ENCODE measurements at places on chromosomes 6 and 20.

GRCh38 chr6:1437553-1438406 lies 48.4 kb downstream of the FOXF2 start:
- no peak for DNase-seq

GRCh38 chr6:168367285-168367751 lies 47.7 kb upstream of the DACT2 start:
- no peak for DNase-seq

- DNase-seq = peak; percentile 68
These were observed 4.9 kb upstream of the FAM83C start for GRCh38 chr20:35297155-35297554.

GRCh38 chr6:321158-321438 lies 28.8 kb downstream of the DUSP22 start:
- DNase-seq = no peak

DNA sequence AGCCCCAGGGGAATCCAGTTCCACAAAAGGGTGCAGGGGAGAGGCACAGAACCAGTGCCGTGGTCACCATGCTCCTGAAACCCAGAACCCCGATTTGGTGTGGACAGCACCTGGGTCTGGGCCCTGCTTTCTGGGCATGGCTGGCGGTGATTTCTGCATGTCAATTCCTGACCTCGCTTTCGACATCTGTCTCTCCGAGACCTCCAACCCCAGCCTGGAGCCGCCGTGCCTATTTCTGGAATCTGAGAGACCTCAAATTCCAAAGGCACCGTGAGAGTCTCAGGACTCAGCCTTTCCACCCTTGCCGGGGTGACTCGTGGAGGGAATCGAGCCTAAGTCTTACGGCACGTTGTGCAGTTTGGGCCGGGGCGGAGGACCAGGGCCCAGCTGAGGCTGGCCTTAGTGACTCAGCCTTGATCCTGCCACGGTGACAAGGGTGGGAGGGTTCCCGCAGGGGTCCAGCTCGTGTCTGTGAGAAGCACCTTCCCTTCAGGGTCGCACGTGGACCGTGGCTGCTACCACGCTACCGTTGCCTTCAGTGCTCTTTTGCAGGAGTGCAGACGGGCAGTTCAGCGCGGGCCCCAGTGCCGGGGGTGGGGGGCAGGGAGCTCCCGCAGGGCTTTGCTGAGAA lies 133.7 kb downstream of the PXDC1 start:
- no peak for DNase-seq

GRCh38 chr6:111591370-111591900 lies 14.2 kb downstream of the TRAF3IP2 start:
- DNase-seq = peak; percentile 98

DNA sequence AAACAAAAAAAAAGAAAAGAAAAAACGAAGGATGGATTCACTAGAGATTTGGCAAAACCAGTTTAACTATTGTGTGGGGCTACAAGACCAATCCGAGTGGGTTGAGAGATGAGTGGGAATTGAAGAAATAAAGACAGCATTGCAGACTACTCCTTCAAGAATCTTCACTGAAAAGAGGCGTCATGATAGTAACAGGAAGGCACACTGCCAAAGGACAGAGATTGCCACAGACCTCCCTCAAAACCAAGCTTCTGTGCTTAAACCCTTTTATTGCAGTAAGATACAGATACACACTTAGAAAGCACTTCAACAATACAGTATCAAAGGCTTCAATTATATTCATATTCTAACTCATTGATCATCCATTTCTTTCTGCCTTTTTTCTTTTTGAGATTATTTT lies 103.9 kb downstream of the IPCEF1 start:
- no peak for DNase-seq

DNA sequence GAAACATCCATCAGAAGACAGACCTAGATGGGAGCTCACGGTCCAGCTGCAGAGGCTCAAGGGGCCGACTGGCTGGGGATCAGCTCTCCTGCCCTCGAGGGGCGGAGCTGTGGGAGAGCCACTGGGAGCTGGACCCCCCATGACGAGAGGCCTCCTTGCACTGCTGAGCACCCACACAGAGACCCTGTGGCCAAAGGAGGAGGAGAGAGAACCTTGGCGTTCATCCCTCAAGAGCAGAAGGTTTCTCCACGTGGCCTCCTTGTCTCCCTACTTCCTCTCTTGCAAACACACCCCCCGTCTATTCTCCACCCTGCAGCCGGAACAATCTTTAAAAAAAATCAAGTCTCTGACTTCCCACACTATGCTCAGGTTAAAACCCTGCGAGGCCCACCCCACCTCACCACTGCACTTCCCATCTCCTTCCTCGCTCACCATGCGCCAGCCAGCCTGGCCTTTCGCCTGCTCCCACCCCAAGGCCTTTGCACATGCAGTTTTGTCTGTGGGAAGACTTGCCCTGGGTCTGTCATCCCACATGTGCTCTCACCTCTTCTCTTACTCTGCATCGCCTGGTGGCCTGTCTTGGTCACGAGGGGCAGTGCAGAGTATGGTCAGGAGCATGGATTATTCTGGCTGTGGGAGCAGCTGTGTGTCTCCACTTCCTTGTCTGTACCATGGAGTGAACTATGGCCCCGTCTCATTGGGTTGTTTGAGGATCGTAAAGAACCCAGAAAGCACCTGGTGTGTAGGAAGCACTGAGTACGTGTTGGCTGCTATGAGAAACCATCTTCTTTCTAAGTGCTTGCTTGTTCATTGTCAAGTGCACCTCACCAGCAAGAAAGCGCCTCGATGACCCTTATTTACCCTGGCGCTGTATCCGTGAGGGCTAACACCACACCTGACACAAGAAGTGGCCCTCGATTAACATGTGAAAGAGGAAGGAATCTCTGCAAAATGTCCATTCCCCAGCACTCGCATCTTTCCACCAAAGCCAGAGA lies 32.9 kb downstream of the PMEPA1 start:
- DNase-seq = no peak

- DNase-seq = no peak
These were observed 13.3 kb upstream of the PRIM2 start for GRCh38 chr6:57303931-57304681.

GRCh38 chr20:44748005-44748370 lies 2.3 kb downstream of the KCNK15 start:
- no peak for DNase-seq

DNA sequence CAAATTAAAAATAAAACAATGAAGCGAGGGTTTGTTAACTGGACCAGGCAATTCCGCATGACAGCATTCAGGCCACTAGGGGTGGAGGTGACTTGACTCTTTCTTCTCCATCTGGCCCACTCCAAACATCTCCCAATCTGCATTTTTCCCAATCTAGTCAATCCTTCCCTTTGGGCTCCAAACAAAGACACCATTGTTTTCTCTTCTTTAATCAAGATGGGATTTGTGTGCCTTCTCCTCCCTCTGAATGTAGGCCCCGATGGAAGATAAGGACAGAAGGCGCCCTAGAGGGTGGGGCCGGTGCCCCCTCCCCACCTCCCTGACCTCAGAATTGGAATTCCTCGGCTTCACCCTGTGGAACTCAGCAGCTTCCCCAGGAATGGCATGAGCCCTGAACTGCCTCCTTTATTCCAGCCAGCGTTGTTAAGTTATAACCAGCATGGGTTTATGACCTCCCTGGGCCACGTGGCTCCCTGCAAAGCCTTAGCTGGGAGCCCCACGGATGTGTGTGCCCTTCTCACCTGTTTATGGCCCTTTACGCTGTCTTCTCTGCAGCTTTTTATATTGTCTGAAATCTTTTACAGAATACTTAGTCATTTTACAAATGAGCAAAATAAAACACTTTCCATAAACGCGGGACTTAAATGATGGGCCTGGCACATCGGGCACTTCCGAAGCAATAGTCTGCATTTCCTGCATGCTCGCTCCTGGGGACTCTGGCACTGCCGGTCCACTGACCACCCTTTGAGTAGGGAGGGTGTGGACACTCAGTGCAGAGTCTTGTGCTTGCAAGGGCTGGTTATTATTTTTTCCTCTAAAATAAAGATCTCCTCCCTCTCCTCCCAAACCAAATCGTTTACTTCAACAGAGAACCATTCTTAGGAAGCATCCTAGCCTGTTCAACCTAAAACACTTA lies 24.5 kb downstream of the OVOL2 start:
- no peak for DNase-seq

DNA sequence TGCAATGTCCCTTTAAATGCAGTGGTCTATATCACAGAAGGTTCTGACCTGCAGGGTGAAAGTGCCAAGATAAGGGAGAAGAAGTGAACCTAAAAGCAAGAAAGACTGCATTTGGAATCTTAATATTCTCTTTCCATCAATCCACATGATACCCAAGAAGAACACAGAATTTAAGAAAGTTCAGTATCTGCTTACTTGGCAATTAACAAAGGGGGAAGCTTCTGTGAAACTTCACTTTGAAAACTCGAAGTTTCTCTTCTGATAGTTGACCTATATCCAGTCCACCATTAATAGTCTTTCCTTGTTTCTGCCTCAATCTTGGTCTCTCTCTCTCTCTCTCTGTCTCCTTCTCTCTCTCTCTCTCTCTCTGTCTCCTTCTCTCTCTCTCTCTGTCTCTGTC lies 592.0 kb downstream of the UTRN start:
- DNase-seq = no peak

DNA sequence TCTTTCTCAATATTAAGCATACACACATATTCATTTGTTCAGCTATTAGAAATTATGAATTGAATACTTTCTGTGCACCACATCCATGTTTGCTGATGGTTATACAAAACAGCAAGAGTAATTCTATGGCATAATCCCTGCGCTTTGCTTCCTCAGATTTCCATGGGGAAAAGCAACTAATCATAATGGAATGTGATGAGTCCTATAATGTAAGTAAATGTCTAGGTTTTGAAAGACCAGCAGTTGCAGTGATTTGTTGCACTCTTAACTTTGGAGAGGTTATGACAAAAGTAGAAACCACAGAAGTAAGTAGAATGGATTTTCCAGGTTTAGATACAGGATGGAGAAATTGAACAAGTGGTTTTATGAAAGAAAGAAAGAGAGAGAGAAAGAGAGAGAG lies 652.1 kb downstream of the CBLN4 start:
- DNase-seq = no peak

- DNase-seq = no peak
These were observed 24.6 kb downstream of the MAS1 start for GRCh38 chr6:159915397-159915796.

DNA sequence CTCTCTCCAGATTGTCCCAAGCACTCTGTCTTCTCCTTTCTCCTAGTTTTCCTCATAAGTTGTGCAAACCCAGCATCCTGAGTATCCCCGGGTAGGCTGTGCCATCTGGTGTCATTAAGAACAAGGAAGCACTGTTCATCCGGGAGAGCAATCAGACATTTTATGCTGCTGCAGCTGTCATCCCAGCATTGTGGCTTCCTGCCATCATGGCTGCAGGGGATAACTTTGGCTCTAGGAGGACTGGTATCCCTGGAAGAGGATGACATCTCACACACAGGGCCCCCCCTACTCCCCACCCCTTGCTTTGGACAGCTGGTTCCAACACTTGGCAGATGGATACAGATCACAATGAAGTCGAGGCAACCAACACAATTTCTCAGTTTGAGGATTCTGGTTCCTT lies 1195.1 kb upstream of the MAP3K7 start:
- DNase-seq = no peak

DNA sequence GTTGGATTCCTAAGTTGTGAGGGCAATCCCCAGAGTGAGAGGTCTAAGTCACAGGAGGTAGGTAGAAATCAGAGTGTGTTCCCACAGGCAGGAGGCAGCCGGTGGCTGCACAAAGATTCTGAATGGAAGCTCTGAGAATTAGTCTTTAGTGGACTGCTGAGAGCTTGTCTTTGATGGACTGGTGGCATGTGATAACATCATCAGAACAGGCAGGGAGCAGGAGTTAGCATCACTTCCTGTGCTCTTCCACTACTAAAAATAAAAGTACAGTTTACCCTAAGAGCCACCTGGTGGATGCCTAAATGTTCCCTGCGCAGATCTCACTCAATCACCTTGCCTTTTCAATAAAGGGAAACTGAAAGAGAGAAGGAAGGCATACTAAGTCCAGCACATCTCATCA lies 294.6 kb upstream of the POU3F2 start:
- no peak for DNase-seq

DNA sequence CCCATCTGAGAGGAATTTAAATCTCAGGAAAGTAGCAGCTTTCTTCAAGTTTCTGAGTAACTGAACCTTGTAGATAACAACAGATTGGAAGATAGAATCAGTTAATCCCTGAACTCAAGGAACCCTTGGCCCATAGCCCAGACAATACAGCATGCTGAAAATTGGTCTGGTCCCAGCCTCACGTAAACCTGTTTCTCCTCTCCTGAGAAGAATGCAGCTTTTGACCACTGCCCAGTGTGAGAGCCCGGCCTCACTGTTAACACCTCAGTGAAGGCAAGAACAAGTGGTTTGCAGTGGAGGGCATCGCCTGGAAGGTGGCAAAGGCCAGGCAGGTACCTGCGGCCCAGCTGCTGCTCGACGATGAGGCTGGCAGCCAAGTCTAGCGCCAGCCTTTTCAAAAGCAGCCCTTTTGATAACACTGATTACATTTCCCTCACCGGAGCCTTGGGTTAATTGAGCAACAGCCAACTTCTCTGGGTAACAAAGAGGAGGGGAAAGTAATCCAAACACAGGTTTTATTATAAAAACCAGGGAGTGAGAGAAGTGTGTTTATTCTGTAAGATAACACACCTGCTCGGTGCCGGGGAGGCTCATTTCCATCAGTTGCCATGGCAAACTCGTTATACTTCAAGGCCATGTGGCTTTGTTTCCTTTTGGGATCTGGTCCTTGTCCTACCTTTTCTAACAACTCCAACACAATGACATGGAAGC lies 54.0 kb downstream of the TRAF3IP2 start:
- DNase-seq = no peak

GRCh38 chr6:30463651-30464618 lies 25.4 kb upstream of the HLA-E start:
- no peak for DNase-seq

DNA sequence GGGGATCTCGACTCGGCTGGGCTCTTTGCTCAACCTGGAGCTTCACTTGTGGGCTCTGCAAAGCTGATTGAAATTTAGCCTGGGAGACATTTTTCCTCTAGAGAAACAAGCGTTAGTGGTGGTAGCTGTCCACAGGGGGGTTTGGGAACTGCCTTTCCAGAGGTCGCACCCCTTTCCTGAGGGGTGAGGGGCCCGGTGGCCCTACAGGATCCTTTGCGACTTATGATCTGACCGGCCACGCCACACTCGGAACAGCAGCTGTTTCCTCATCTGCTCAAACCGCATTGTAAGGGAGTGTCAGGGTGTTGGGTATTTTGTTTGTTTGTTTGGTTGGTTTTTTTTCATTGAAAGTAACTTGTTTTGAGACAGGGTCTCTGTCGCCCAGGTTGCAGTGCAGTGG lies 21.0 kb downstream of the PNLDC1 start:
- no peak for DNase-seq

GRCh38 chr20:64051561-64052325 lies 2.3 kb upstream of the SOX18 start:
- DNase-seq = no peak

GRCh38 chr20:46592580-46593362 lies 42.3 kb upstream of the OCSTAMP start:
- DNase-seq = no peak

- no peak for DNase-seq
These were observed 10.9 kb downstream of the PSMB1 start for GRCh38 chr6:170542031-170542719.

- DNase-seq = no peak
These were observed 95.6 kb downstream of the RAMACL start for GRCh38 chr6:166490671-166491500.

All from MG63 (cell line).